ENCODE measurements at places on chromosomes 3 and 15.

GRCh38 chr3:55750525-55750924, 263.4 kb upstream of the WNT5A start:
- peak; percentile 86 for DNase-seq

DNA sequence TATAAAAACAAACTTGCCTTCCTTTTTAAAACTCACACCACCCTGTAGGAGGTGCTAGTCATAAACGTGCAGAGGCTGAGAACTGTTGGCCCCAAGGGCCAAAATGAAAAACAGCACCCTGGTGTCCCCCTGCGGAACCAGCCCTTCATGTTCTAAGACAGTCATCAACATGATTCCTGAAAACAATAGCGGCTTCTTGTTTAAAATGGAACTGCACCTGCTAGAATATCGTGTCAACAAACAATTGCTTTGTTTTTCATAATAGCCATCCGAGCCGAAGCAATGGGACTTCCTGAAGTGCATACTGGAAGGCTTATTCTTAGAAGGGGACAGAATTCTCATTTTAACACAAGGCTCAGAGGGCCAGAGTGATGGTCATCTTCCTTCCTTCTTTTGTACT, 43.7 kb downstream of the MECOM start:
- no peak for DNase-seq

GRCh38 chr15:77112838-77113504, 42.1 kb upstream of the TSPAN3 start:
- DNase-seq: no peak

DNA sequence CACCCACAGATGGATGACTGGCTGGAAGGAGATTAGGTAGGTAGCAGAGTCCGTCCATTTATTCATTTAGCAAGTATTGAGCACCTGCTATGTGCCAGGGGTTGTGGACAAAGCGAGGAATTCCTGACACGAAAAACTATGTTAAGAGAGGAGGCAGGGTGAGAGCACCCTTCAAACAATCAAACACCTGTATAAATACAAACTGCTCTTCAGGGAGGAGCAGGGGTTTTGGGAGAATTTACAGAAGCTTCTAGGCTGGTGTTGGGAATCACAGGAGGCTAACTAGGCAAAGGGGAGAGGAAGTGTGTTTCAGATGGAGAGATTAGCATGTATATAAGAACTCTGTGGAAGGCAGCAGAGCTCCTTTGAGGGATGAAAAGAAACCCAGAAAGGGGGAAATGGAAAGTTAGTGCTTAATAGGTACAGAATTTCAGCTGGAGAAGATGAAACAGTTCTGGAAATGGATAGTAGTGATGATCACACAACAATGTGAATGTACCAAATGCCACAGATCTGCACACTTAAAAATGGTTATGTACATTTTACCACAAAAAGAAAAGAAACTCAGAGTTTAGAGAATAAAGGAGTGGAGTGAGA, 805 bp upstream of the SEC22C start:
- no peak for DNase-seq

- DNase-seq: no peak
Observed at GRCh38 chr3:190180268-190180667, 59.6 kb upstream of the P3H2 start.

- DNase-seq: no peak
Observed at GRCh38 chr15:73021139-73021621, 31.1 kb upstream of the NEO1 start.

DNA sequence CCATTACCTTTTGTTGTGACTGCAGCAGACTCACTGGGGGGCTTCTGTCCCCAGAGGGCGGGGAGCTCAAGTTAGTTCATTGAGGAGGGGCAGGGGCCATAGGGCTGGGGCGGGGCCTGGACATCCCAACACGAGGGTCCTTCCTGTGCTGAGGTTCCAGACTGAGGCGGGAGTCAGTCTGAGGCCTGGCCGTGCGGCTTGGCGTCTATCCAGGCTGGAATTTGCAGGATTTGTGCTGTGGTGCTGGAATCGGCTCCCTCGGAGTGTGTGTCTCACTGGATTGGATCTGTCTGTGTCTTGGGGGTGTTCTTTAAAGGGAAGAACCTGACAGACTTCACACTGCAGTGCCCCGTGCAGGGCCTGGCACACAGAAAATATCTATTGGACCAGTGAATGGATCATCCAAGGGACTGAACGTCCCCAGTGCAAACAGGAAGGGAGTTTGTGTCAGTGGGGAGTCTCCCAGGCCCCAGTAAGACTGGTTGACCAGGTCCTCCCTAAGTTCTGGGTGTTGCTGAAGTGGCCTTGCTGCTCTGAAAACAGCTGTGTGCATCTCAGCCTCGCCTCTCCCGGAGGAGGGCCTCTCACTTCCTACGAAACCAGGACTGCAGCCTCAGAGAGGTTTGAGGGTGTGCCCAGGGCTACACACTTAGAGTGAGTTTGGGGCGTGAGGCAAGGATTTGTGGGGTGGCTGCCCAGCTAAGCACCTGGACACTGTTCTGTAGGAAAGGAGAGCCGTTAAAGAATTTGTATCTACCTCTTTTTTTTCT, 26.1 kb downstream of the GOLGA6L2 start:
- no peak for DNase-seq

DNA sequence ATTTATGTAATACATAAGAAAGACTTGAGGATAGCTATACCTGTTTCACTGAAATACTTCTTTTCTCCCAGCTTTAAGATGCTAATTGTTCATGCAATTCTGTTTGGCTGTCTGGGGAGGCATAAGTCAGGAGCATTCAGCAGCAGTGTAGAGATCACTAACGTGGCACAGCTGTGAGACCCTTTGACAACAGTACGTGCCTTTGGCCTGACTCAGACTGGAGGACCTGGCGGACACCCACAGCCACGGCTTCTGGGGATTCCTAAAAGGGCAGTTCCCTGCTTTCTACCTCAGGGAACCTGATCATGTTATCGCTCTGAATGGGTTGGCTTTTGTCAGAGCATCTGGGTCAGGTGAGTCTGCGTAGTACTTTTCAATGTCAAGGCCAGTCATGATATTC, 295.0 kb upstream of the ICE2 start:
- DNase-seq: no peak

- no peak for DNase-seq
Observed at GRCh38 chr3:187900993-187901755, 155.9 kb upstream of the BCL6 start.

- DNase-seq: peak; percentile 60
Observed at GRCh38 chr3:187794731-187795130, 49.5 kb upstream of the BCL6 start.

GRCh38 chr3:195180490-195181112, 90.4 kb downstream of the XXYLT1 start:
- DNase-seq: peak; percentile 30

DNA sequence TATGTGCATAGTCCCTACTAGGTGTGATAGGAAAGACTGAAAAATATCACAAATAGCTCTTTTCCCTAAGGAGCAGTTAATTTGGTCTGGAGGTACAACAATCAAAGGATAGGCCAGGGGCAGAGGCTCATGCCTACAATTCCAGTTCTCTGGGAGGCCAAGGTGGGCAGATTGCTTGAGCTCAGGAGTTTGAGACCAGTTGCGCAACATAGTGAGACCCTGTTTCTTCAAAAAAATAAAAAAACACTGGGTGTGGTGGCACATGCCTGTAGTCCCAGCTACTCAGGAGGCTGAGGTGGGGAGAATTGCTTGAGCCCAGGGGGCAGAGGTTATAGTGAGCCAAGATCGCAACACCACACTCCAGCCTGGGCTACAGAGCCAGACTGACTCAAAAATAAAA, 30.2 kb upstream of the BHLHE40 start:
- no peak for DNase-seq

GRCh38 chr3:150091626-150092025, 120.9 kb upstream of the PFN2 start:
- DNase-seq: no peak

GRCh38 chr3:45715945-45716344, 26.7 kb downstream of the SACM1L start:
- no peak for DNase-seq

GRCh38 chr3:105704726-105705410, 163.9 kb downstream of the CBLB start:
- no peak for DNase-seq

DNA sequence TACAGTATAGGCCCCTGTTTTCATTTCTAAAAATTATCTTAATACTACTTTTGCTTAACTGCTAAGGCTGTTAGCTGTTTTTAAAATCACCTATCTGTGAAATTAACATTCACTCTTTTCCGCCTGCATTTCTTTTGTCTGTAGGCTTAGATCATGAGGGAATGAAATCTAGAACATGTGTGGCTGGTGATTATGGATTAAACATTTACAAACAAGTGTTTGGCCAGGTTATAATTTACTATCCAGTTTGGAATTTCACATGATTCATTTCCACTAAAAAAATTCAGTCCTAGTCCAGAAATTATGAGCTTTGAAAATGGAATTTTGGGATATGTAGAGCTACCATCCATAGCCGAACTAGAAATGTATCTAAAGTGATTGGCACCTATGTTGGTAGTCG, 39.1 kb downstream of the GOLM2 start:
- DNase-seq: no peak

- no peak for DNase-seq
Observed at GRCh38 chr15:96849271-96849900, 518.9 kb downstream of the NR2F2 start.

GRCh38 chr15:66356077-66356358, 467 bp downstream of the TIPIN start:
- DNase-seq: peak; percentile 3

- no peak for DNase-seq
Observed at GRCh38 chr3:86987421-86987715, 3.6 kb downstream of the VGLL3 start.

DNA sequence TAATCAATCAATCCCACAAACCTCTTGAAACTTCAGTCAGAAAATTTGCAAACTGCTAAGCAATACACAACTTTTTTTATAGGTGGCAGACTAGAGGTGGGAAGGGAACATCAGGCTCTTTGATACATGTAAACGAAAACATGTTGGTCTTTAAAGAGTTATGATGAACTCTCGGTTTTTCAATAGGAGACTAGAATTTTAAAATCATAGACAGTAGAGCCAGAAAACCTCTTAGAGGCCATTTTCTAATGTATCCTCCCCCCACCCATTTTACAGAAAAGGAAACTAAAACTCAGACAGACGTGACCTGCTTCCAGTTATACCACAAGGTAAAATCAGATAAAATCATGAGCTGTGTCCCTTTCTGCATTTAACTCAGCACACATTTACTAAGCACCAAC, 179.1 kb upstream of the LPP start:
- no peak for DNase-seq

DNA sequence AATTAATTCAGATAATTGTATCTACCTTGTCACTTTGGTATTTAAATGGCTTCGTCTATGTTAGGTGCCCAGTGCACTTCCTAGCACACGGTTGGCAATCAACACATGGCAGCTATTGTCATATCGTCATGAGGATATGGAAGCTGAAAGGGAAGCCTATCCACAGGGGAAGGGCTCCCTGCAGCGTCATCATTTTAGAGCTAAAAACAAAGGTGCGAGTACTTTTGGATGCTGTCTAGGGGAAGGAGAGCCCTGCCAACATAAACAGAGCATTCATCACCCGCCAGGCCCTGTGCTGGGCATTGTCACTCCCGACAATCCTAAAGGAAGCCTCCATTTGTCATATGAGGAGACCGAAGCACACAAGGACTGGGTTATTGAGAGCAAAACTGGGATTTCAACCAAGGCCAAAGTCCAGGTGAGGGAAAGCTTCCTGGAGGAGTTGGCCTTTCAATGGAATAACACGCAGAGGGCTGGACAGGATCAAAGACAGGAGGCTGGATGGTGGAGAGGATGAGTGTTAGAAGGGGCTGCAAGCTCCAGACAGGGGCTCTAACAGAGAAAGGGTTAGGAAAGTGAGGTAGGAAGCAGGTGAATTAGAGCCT, 8.0 kb upstream of the PARL start:
- no peak for DNase-seq

DNA sequence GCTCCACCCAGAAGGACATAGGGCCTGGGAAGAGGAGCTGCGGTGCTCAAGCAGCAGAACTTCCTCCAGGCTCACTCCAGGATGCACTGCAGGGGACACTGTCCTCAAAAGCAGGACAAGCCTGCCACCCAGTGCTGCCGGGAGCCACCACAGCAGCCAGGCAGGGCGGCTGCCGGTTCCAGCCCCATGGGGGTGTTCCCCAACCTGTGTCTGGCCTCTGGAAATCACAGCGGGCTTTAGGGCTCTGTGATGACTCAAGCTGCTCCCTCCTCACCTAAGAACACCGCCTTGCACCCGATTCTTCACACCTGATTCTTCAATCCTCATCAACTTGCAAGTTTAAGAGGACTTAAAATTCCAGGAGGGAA, 71.9 kb upstream of the SLC6A11 start:
- no peak for DNase-seq

DNA sequence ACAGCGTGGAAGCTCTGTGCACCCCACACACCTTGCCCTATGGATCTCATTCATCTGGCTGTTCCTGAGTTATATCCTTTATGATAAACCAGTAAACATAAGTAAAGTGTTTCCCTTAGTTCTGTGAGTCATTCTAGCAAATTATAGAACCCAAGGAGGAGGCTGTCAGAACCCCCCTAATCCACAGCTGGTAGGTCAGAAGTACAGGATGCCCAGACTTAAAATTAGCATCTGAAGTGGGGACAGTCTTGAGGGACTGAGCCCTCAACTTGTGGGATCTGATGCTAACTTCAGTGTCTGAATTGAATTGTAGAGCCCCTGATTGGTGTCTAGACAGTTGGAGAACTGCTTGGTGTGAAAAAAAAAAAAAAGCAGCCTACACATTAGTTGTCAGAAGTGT, 75.1 kb downstream of the B3GNT5 start:
- DNase-seq: no peak

DNA sequence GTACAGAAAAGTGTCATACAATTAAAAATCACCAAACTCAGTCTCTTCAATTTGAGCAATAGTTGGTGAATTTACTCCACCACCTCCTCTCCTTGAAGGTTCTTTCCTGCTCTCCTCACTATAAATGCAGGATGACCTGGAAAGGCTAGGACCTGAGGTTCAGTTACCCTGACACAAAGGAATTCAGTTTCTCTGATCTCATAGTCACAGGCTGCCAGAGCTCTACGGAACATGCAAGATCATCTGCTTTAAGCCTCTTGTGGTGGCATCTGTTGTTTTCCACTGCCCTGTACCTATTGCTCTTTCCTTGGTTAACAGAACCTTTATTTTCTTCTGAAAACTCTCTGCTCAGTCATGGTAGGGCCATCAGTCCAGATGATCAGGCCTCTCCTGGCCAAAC, 4.9 kb upstream of the TP63 start:
- DNase-seq: no peak

DNA sequence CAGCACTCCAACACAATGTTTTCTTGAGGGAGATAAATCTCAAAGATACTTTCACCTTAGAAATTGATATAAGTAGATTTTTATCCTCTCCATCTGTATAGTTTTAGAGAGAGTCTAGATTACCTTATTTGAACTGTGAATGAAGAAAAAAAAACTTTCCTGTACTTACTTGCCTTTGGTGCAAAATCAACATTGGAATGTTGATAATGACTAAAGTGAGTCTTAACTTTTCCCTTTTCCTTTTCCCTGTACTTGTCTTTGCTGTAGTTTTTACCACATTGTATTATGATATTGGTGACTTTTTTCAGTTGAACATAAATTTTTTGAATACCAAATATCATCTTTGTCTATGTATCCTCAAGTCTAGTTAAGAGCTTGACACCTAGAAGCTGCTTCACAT, 6.7 kb downstream of the ALCAM start:
- no peak for DNase-seq

GRCh38 chr15:80404057-80404760, at the start of gene ARNT2:
TSS of gene ARNT2 (plus strand) at chr15:80404382. CDS start at chr15:80404516, 134 bp downstream.
- DNase-seq: peak; percentile 49

GRCh38 chr15:78800806-78801205, 10.5 kb downstream of the ADAMTS7 start:
- no peak for DNase-seq
